ENCODE measurements at places on chromosomes 1 and 21.

DNA sequence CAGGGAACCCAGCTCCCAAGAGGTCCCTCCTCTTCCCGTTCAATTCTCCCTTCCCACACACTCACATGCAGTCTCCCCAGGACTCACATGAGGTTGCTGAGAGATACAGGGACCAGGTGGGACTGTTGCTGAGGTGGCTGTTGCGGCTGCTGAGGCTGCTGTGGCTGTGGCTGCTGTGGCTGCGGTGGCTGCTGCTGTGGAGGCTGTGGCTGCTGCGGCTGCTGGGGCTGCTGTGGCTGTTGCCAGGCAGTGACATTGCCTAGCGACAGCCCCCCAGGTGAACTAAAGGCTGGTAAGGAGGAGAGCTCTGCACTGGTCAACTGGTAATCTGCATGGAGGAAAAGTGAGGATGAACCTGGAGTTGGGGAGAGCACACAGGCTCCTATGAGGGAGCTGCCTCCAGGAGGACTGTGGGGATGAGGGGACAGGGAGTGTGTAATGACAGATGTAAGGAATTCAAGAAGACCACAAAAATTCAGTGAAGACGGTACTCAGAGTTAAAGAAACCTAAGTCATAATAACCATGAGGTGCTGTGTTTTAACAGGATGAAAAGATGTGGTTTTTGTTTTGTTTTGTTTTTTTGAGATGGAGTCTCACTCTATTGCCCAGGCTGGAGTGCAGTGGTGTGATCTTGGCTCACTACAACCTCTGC, 31.8 kb downstream of the MEF2D start:
- no peak for DNase-seq

GRCh38 chr1:1796466-1796865, 18.2 kb upstream of the NADK start:
- no peak for DNase-seq

DNA sequence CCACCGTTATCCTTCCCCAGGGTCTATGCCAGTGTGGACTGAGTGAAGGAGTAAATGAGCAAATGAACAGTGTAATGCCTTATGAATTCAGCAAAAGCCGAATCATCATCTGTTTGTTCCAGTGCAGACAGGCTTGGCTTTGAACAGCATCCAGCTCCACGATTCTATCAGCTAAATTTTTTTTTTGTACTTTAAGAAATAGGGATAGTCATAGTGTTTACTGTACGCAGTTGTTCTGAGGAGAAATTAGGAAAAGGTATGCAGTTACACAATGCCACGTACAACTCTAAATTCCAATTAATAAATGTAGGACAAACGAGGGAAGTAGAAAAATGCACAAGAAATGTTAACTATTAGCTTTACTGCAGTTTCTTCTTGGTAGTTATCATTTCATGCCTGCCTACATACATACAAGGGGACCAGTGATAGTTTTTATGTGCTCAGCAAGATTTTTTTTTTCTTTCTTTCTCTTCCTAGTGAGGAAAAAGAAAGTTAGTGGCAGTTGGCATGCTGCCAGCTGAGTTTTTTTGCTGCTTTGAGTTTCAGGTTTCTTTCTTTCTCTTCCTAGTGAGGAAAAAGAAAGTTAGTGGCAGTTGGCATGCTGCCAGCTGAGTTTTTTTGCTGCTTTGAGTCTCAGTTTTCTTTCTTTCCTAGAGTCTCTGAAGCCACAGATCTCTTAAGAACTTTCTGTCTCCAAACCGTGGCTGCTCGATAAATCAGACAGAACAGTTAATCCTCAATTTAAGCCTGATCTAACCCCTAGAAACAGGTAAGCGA, at the start of gene IFI44L:
Gene IFI44L, plus strand, starts transcription at position 646 of the 777 bp plus-strand sequence. CDS start 7,468 bp downstream, outside the sequence.
- peak; percentile 14 for DNase-seq

GRCh38 chr1:4709641-4710040, 55.2 kb downstream of the AJAP1 start:
- DNase-seq, result no peak

DNA sequence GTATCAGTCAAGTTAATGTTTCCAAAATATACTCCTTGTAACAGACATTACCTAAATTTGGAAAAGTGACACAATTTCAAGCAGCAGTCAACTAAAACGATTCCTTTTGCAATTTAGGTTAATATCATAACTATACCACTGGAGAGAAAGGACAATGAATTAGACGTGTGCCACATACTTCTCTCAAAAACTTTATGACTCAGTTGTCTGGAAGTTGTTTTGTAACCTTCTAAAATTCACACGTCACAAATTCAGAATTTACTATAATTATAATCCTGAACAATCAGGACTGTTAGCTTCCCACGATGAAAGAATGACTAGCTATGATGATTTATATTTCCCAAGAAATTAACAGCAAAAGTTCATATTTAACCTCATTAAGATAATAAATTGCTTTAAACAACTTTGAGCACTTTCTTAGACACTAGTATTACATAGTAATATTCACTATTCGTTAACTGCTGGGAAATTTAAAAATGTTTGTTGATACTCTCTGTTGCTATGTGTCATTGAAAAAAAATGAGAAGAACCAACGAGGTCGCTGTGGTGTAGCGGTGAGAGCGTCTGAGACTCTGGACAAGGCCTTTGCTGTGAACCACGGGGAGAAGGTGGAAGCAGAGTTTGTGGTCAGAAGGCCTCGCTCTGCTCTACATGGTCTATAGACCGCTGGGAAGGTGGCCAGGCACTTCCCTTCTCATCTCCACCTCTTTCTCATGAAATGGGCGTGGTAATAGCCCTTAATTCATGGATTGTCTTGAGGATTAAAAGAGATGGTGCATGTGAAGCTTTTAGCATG, 27.9 kb upstream of the BATF3 start:
- DNase-seq, result peak; percentile 85

- no peak for DNase-seq
Observed at GRCh38 chr21:45768011-45768739, 124.7 kb downstream of the PCBP3 start.

DNA sequence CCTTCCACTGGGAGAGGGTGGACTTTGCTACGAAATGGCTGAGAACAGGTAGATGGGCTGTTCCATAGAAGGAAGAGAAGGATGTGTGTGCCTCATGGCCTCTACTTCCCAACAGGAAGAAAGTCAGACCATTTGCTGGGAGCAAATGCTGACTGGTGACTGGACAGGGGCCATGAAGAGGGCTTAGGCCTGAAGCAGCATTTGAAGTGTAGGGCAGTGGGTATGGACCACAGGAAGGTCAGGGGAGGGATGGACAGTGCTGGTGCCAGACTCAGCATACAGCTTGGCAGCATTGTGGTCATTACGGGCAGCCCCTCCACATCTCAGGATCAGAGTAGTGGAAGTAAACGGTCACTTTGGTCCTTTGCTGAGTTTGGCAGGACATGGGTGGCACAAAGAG, 275.7 kb downstream of the MATN1 start:
- DNase-seq, result no peak

DNA sequence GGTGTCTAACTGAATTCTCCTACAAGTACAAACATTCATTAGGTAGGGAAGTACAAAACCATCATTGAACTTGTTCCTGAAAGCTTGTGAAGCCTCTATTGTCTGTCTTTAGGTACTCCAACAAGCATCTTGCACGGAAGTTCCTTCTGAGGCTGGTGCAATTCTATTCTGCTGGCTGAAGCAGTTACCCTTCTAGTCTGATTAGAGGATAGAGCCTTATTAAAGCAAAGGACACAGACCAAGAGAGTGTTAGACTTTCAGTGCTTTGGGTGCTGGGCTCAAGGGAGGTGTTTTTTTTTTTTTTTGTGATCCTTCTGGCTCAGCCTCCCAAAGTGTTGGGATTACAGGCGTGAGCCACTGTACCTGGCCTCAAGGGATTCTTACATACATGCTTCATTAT, 43.8 kb downstream of the HHAT start:
- no peak for DNase-seq

DNA sequence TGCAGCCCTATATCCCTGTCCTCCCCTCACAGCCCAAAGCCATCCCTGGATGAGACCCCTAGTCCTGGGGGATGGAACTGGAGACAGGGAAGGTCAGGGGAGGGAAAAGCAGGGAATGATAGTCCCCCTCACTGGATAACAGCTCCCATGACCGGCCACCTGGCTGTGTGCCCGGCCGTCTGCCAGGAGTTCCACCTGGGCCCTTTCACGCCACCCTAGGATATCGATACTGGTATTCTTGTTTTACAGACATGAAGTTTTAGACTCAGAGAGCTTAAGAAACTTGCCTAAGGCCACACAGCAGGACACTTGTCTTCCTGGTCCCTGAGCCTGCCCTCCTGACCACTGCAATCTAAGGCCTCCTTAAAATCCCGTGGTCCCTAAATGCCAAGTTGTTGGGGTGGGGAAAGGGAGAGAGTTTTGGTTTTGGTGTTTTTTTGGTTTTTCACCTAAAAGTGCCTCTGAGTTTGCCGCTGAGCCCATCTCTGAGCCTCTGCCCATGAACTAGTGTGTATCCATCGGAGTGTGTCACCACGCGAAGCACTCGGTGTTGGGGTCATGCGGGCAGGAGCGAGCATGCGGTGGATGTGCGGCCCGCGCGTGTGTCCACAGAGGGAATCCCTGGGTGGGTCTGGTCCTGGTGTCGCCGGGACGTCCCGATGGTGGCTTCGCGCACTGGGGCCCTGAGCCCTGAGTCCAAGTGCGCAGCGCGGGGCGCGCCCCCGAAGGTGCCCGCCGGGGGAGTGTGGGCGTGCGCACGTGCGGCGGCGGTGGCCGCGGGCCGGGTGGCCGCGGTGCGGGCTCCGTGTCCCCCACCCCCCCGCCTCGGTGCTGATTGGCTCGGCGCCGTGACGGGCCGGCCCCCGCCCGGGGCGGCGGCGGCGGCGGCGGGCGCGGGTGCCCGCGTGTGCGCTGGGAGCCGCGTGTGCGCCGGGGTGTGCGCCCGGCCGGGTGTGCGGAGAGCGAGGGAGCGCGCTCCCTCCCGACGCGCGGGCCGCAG, at the start of gene EPHA8:
Gene EPHA8, plus strand, starts transcription at position 906 of the 1,000 bp plus-strand sequence. CDS start 147 bp downstream, outside the sequence.
- no peak for DNase-seq

- DNase-seq, result peak; percentile 42
Observed at GRCh38 chr1:201149400-201149799, 4.9 kb downstream of the TMEM9 start.

- peak; percentile 83 for DNase-seq
Observed at GRCh38 chr21:34992736-34993398, 56.2 kb downstream of the RUNX1 start.

DNA sequence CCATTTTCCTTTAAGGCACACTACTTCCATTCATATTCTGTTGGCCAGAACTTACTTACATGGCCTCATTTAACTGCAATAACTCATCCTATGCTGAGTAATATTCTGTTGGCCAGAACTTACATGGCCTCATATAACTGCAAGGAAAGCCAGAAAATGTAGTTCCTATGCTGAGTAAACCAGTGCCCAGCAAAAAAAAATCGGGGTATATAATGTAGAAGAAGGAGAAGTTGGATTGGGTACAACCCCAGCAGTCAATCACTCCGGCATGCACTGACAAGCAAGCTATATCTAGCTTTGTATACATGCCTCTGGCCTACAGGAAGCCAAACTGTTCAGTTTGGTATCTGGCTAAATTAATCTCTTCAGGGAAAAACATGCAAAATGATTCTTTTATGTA, 39.4 kb upstream of the PPIH start:
- no peak for DNase-seq

DNA sequence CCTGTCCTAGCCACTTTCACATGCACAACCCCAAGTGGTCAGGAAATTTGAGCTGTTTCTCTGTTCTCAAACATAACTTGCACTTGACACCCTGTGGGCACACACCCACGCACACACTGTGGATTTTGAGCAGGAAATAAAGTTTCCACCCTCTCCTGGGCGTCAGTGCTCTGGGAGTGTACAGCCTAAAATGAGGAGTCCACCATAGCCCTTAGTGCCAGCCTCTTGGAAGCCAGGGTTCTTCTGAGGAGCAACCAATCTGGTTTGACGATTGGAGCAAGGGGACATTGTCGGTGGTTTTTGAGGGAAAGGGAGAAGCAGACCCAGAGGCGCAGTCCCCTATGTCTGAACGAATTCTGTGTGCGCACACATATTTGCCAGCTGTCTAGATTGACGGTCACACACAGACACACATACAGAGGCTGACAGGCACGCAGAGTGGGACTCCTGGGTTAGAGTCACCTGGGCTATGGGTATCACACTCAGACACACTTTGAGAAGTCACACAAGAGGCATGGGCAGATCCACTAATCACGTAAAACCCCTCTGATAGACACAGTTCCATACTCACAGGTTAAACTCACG, 2.7 kb downstream of the DMBX1 start:
- DNase-seq, result no peak

DNA sequence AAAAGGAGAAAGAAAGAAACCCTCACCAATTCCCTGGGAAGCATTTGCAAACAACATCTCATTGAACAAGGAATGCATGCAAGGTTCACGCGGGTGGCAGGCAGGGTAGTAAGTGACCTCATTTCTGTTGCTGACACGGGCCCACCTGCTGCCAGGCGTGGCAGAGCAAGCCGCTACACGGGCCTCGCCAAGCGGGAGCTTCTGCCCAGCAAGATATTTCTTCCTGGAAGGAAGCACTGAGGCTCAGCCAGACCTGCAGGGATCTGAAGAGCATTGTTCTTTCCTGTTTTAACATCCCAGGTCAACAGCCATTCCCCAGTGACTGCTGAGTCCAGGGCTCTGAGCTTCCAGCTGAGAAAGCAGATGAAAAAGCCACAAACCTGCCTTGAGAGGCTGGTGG, 91.9 kb upstream of the IGSF21 start:
- DNase-seq, result no peak

GRCh38 chr21:46661211-46661625, 25.7 kb downstream of the PRMT2 start:
- no peak for DNase-seq

- DNase-seq, result no peak
Observed at GRCh38 chr1:87236585-87236984, 92.1 kb upstream of the LMO4 start.

DNA sequence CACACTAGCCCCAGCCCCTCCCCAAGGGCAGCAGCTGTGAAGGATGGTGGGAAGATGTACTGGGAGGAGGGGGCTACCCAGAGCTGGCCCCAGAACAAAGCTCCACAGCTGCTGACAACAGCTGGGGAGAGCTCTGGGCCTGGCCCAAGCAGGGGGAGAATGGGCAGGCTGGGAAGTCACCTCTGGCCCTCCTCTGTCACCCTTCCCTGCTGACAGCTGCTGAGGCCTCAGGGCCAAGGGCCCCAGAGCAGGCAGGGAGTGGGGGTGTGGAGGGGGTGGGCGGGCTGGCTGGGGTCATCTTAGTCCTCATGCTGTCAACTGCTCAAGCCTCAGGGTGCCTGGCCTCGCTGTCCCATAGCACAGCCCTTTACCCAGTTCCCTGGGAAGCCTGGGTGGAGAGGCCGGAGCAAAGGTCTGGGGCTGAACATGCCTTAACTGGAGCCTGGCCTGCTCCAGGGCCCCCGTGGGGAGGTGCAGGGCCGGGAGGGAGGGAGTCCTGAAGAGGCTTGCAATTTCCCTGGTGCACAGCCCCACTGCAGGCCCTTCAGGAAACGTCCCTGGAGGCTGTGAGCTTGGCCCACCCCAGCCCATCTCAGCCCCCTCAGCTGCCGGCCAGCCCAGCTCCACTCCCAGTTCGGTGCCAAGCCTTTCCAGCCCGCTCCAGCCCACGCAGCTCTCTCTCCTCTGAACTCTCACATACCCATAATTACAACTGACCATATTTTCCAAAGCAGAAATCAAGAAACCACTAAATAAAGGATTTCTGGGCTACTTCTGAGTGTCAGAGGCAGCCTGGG, 25.7 kb downstream of the HSPG2 start:
- no peak for DNase-seq

DNA sequence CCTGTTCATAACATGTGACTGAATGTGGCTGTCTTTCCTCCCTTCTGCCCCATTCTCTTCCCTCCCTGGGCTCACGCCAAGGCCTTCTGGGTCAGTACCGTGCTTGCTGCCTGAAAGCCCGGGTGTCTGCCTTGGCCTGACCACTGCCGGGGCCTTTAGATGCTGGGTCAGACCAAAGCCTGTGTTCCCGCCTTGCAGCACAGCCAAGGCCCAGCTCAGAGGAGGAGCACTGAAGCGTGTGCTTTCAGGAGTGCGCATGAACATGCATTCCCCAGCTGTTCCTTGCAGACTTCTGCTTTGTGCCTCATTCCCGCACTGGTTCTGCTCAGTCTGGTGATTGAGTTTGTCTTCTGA, 27.0 kb upstream of the SARS1 start:
- DNase-seq, result no peak
